ENCODE measurements at places on chromosomes 6 and 20.
A peak's percentile ranks its signal among the peaks of the same experiment; 100 is the strongest.

- no peak for DNase-seq
Measured at GRCh38 chr6:130366107-130367005, 539 bp downstream of the TMEM200A start.

DNA sequence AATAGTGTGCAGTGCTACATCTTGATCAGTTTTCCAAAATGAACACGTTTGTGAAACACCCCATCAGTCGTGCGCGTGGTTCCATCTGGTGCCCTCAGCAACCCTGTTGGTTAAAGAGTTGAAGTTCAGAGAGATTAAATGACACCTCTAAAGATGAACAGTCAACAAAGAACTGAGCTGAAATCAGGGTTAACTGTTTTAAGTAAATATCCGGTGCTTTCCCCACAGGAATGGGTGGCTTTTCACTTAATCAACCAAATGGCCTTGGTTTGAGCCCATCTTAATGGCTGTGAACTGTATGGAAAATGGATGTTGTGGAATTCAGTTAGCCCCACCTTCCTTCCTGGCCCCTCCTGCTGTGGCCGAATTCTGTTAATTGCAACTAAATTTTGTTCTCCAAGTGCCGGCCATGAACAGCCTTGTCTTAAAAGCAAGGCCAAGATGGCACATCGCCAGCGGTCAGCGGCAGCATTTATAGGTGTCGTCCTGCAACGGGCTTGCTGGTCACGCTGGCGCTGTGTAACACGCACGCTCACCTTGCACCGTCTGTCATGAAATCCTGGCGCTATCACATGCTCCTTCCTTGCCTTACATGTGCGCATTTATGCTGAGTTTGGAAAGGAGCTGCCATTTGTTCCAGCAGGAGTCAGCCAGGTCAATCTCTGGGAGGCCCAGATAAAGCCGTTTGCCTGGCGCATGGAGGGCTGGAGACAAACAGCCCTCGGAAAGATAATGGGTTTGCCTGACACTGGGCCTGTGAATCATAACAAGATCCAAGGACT, 164.5 kb downstream of the ERMARD start:
- DNase-seq, result no peak

GRCh38 chr20:44768256-44768655, 22.6 kb downstream of the KCNK15 start:
- no peak for DNase-seq

DNA sequence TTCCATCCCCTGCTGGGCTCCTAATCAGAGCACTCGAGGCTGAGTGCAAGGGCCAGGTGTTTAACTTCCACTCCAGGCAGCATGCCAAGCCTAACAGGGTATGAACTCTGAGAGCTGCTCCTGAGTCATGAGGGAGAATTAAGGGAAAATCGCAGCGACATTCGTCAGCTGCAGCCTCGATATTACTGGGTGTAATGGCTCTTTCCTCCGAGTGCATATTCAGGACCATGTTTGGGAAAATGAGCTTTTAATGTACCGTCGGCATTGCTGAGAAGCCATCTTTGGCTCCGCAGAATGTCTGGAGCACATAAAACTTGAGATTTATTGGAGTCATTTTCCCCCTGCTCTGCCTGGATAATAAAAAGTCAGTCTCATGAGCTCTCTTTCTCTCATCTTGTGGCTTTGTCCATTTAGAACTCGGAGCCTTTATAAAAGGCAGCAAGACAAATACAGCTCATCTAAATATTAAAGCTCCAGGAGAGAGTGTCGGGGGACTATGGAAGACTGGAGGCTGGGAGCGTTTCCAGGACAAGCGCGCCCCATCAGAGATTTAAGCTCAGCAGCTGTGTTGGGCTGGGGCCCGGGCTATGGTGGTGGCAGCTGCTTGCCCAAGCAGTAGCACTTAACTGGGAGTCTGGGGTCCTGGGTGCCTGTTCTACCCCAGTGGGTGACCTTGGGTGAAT, 103.7 kb downstream of the TOX2 start:
- DNase-seq, result no peak

- DNase-seq, result no peak
Measured at GRCh38 chr6:164168595-164168994, 754.1 kb downstream of the QKI start.

- no peak for DNase-seq
Measured at GRCh38 chr6:100915876-100916275, 34.7 kb upstream of the ASCC3 start.

DNA sequence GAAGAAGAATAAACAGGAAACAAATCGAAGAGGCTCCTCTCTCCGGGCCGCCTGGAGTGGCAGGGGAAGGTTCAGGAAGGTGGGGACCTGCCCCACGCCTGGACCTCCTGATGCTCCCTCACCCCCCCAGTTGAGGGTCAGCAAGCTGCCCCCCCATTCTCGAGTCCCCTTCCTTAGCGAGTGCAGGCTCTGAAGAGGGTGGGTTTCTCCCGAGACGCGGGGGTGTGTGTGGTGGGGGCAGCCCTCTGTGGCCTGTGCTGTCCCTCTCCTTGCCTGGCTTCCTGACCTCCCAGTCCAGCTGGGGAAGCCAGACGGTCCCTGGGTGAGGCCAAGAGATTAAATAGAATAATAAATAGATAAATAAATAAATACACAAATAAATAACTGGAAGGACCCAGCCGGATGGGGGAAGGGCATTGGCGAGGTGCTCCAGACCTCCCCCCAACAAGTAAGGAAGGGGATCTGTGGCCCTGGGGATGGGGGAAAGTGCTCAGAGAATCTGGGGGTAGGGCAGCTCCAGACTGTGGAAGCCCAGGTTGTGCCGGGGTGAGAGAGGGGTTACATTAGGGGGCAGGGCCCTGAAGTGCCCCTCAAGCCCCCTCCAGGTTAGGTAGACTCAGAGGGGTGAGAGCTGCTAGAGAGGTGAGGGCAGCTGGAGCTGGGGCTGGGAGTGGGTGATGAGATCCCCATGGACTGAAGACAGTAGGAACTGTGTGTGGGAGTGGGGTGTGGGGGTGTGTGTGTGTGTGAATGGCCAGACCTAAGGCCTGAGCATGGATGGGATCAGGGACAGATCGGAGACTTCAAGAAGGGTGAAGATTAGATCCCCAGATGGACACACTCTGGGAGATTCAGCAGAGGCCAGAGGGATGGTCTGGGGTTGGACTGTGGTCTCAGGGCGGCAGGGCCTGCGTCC, 9.5 kb upstream of the SRXN1 start:
- DNase-seq, result no peak

- DNase-seq, result peak; percentile 95
Measured at GRCh38 chr20:47389867-47390347, 33.4 kb upstream of the ZMYND8 start.

GRCh38 chr20:58038123-58038654, 190.3 kb downstream of the ANKRD60 start:
- DNase-seq, result no peak

DNA sequence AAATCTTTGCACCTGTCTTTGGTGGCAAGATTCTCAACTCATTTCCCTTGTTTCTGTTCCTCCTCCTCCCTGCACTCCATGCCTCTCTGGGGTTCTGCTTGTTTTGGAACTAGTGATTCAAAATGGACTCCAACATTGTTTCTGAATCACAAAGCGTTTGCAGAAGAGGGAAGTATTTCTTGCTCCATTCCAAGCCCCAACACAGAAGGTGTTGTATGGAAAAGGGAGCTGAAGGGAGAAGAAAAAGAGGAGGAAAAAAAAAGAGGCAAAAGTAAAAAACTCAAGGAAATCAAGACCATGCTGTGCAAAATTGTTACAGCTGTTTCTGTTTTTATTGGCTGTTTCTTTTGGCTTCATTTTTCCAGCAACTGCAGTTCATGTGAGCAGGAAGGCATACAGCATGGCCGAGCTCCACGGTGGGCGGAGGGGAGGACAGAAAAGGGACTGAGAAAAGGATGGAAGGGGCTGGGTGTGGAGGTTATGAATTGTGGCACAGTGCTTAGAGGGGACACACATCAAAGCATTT, 66.9 kb upstream of the PRL start:
- DNase-seq, result no peak

GRCh38 chr6:34196116-34196832, 40.4 kb upstream of the HMGA1 start:
- peak; percentile 67 for DNase-seq

DNA sequence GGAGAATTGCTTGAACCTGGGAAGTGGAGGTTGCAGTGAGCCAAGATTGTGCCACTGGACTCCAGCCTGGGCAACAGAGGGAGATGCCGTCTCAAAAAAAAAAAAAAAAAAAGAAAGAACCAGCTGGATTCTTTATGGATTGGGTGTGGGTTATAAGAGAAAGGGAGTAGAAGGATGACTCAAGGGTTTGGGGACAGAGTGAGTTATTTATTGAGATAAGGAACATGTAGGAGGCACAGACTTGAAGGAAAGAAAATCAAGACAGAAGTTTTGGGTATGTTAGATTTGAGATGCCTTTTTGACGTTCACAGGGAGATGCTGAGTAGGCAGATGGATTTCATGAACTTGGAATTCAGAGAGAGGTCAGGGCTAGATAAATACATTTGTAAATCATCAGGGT, 47.6 kb downstream of the KIZ start:
- DNase-seq, result no peak

GRCh38 chr6:53313784-53314400, 34.9 kb downstream of the ELOVL5 start:
- no peak for DNase-seq

DNA sequence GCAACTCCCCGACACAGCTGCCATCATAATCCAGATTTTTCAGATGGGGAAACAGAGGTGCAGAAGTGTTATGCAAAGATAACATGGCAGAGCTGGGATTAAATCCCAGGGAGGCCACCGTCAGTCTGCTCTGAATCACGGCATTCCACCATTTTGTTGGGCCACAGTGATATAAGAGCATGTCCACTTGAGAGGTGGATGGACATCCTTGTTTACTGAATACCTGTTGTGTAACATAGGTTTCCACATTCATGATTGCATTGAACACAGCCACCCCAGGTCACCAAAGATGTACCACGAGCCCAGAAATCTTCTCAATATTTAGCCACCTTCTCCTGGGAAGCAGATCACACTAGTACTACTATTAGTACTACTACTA, 191.5 kb downstream of the LRFN2 start:
- DNase-seq, result no peak

DNA sequence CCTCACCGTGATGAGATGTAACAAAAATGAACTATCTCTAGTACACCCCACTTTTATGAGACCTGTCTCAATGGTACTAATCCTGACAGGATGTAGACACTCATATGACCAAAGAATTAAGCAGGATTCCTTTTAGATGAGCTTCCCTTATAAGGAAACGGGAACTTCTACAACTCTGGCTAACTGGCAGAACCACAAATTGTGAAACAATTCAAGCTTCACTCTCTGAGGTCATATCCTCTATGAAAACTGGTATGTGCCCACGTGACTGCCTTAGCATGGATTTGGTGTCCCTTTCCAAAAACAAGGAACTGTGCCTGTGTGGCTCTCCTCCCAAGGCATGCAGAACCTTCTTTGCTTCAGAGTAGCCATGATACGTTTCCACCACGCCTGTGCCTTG, 14.1 kb upstream of the CPNE5 start:
- no peak for DNase-seq

DNA sequence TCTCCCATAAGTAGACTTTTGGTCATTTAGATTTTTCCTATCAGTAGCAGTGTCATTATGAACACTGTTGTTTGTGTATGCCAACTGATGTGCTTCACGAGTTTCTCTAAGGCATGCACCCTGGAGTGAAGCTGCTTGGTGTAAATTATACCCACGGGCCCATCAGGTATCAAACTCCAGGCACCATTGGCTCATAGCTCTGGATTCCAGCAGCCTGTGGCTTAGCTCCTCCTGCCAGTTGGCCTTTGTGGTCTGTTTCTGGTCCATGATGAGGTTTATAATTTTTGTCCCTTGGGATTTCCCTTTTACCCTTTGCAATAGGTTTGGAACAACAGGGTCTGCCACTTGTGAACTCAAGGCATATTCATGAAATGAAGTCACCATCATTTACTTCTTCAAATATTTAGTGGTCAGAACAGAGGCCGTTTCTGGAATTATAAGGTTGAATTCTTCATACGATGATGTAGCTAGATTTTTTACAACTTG, 350.5 kb downstream of the PRL start:
- DNase-seq, result no peak

DNA sequence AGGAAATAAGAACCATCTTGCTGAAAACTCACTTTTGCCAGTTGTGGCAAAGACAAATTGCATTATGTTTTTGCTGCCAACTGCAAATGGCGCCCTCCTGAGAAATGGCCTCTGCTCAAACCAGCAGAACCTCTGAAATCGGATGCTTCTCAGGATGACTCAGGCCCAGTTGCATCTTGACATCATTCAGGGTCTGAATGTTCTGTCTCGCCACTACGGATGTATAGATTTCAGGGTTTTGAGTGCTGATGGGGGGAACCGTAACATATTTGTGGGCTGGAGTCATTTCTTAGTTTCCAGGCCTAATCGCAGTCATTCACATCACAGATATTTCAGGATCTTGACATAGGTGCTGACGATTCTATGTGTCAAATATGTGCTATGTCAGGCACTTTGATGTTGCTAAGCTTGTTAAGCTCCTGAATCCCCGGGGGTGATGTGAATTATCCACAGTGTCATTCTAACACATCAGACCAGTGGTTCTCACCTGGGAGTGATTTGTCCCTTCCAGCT, 207.1 kb downstream of the NFATC2 start:
- DNase-seq, result no peak

GRCh38 chr20:967796-968742, 34.0 kb downstream of the RSPO4 start:
- peak; percentile 81 for DNase-seq

- DNase-seq, result no peak
Measured at GRCh38 chr6:133585978-133586377, 302.9 kb upstream of the TCF21 start.
